ENCODE measurements at places on chromosomes 13 and 19.

- DNase-seq, result no peak
These were observed 48.1 kb downstream of the F2RL3 start for GRCh38 chr19:16936901-16937300.

DNA sequence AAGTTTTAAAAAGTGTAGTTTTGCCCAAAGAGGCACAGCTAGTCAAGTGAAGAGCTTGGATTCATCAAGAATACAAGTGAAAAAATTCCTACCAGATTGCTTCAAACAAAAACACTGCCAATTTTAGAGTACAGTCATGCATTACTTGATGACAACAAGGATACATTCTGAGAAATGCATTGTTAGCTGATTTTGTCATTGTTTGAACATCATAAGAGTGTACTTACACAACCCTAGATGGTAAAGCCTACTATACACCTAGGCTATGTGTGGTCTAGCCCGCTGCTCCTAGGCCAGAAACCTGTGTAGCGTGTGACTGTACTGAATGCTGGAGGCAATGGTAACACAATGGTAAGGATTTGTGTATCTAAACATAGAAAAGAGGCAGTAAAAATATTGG lies 41.1 kb downstream of the TMTC4 start:
- peak; percentile 79 for DNase-seq

- DNase-seq, result peak; percentile 67
These were observed at the start of gene C3 for GRCh38 chr19:6720369-6721137. C3 (minus strand) TSS chr19:6720650; CDS start chr19:6720589, 61 bp downstream.

DNA sequence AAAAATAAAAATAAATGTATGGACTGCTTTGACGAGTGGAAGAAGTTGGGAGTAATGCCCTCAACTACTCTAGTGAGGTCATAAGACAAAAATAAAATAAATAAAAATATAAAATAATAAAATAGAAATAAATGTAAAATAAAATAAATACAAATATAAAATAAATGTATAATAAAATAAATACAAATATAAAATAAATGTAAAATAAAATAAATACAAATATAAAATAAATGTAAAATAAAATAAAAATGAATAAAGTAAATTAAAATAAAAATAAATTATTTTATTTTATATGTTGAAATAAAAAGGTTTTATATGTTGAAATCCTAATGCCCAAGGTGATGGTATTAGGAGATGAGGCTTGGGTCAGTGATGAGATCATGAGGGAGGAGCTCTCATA lies 20.1 kb upstream of the IGSF23 start:
- DNase-seq, result no peak

DNA sequence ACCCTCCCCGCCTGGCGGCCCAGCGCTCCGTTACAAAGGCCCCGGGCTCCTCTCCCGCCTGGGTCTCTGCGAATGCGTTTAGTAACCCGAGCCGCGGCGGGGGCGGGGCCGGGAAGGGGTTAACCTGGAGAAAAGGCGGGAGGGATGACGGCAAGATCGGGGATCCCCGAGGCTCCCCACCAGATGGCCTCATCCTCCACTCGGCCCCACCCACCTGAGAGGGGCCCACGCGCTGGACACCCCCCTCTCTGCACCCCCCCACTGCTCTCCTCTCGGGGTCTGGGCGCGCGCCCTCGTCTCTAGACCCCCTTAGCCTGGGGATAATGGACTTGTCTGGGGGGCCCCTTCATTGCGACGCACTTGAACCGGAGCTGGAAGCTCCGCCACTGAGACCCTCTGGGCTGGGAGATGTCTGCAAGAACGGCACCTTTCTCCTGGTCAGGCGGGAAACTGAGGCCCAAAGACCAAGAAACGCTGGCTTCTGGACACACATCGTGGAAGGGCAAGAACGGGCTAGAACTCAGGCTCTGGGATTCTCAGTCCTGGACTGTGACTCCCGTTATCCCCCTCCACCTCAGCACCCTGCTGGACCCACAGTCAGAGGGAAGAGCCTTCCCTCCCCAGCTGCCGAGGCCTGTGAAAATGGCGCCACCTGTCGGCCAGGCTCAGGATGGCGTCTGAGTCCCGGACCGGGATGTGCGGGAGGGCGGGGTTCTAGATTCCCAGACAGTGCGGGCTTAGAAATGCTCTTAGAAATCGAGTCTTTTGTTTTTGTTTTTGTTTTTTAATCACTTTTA lies 2.9 kb upstream of the LTBP4 start:
- DNase-seq, result peak; percentile 66

DNA sequence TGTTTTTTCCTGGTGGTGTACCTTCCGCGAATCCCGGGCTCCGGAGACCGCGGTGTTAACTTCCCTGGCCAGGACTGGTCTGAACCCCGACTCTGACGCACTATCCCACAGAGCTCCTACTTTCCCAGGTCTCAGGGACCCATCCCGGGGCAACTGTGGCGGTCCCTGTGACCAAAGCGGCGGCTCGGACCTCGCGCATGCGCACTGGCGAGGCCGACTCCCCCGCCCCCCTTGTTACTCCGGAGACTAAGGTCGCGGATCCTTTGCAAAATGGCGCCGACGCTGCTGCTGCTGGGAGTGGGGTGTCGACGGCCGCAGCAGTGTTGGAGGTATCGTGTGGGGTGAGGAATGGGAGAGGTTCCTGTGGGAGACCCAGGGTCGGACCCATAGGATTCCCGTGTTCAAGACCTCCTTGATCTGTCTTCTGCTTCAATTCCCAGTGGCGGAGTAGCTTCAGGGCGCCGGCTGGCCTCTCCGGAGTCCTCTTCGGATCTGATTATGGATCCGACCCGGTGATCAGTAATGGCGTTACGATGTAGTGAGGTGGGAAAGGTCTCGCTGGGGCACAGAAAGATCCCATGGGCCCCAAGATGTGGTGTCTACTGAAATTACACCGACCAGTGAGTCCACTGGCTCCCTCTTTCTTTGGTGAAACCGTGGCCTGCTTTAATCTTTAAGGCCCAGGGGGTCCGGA lies 66.6 kb upstream of the ZNF527 start:
- DNase-seq, result no peak

- DNase-seq, result no peak
These were observed 67.7 kb upstream of the STARD13 start for GRCh38 chr13:33353210-33353609.

- no peak for DNase-seq
These were observed 627.8 kb upstream of the SLC10A2 start for GRCh38 chr13:103694033-103694432.

DNA sequence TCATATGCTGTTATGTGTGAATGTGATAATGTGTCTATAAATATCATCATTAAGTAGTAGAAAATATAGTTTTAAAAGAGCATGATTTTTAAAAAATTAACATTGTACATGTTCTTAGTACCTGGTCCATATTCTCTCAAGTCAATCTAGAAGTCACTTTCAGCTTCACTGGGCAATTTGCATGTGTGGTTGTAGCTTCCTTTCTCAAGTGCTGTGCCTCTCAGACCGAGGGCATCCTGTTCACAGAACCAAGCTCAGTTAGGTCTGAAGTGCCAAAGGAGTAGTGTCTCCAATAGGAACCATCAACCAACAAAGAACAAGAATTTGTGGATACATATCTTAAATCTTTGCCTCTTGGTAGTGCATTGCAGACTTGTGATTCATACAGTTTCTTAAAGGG lies 541.8 kb upstream of the SLC10A2 start:
- DNase-seq, result no peak

GRCh38 chr13:99287551-99287950 lies 19.6 kb downstream of the GPR183 start:
- no peak for DNase-seq

DNA sequence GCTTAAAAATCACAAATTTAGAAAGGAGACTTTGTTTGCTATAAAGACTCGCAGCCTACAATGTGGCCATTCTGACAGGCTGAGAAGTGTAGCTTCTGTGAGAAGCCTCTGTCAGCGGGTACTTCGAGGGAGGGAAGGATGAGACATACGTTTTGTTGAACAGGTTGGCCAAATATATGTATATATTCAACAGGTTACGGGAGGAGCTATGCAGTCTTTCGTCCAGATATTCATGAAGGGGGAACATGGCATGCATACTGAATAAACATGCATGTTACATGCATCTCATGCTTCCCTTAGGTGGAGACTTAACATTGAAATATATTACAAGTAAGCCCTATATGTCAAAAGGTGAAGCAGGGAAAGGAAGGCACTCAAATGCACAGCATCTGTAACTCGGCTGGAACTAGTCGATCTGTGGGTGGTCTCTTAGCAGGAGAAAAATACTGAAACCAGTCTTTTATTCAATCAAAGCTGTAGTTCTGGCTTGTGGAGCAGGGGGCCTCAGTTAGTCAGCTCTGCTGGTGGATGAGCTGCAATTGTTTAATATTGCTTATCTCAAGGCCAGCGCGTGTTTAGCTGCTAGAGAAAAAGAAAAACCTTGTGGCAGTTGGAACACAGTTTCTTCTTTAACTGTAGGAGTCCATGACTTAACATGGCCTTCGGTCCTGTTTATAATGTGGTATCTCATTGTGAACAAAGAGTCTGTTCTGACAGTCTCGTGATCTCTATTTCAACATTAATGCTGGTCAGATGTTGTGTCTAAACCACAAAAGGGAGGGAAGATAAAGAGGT lies 94.3 kb downstream of the FAM216B start:
- DNase-seq, result no peak

- no peak for DNase-seq
These were observed 7.8 kb downstream of the CEACAM4 start for GRCh38 chr19:41619018-41619556.

Data from stromal cell of bone marrow (primary cell).